Kidney glomerular epithelial cell (primary cell): ENCODE measurements at places on chromosomes 16 and 17.

DNA sequence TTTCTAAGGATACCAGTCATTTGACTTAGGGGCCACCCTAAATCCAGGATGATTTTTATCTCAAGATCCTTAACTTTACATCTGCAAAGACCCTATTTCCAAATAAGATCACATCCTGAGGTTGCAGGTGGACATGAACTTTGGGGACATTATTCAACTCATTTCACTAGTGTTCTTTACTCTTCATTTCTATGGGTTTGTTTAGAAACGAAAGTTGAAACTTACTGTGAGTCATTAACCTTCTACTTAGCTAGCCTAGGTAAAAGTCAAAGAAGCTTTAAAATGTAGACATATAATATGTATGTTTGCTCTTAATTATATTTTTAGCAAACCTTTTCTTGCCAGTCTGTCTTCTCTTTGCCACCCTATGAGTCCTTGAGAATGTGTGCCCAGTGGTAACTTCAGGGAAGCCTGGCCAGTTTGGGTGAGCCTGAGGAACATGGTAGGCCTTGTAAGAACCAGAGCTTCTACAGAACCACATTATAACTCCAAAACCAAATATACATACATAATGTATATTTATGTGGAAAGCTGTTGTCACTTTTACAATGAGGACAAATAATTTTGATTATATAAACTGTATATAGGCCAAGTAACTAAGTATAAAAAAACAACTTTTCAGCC is 38.4 kb downstream of the BPTF start:
- no peak for DNase-seq

- DNase-seq, result no peak
These were observed 13.8 kb upstream of the GSDMA start for GRCh38 chr17:39949028-39949427.

GRCh38 chr16:30122604-30123160 is 338 bp downstream of the MAPK3 start:
- DNase-seq, result no peak

GRCh38 chr16:82633964-82634600 is 7.3 kb downstream of the CDH13 start:
- no peak for DNase-seq

GRCh38 chr16:29310852-29311314 is 95.6 kb downstream of the NPIPB11 start:
- no peak for DNase-seq

DNA sequence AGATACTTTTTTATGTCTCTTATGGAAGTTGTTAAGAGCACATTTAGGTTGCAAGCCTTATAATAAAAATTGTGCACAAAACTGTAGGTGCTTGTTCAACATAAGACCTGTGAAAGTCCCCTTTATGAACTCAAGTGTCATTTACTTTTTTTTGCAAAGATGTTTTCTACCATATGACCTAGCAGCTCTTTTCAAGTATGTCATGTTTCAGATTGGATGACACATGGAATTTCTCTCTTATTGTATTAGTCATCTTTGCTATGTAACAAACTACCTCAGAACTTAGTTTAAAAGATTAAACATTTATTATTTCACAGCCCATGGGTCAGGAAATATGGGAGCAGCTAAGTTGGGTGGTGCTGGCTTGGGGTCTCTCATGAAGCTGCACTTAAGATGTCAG is 57.9 kb downstream of the PHKB start:
- DNase-seq, result no peak

- no peak for DNase-seq
These were observed 17.7 kb downstream of the CDIP1 start for GRCh38 chr16:4520913-4521312.

DNA sequence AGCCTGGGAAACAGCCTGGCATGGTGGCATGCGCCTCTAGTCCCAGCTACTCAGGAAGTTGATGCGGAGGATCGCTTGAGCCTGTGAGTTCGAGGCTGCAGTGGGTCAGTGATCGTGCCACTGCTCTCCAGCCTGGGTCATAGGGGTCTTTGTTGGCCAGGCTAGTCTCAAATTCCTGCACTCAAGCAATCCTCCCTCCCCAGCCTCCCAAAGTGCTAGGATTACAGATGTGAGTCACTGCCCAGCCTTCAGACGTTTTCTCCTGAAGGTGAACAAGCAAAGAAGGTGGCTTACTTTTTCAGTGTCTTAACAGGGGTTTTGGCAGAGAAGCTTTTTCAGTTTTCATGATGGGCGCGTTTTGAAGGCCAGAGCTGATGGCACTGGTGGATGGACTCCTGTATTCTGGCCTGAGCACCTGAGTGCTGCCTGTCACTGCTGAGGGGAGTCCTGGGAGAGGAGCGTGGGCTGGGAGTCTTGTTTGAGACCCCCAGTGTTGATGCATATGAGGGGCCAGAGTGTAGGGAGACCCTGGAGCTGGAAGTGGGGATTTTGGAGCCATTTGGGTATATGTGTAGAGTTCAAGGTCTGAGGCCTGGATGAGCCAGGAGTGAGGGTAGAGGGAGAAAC is 41.4 kb downstream of the FOXK2 start:
- no peak for DNase-seq

DNA sequence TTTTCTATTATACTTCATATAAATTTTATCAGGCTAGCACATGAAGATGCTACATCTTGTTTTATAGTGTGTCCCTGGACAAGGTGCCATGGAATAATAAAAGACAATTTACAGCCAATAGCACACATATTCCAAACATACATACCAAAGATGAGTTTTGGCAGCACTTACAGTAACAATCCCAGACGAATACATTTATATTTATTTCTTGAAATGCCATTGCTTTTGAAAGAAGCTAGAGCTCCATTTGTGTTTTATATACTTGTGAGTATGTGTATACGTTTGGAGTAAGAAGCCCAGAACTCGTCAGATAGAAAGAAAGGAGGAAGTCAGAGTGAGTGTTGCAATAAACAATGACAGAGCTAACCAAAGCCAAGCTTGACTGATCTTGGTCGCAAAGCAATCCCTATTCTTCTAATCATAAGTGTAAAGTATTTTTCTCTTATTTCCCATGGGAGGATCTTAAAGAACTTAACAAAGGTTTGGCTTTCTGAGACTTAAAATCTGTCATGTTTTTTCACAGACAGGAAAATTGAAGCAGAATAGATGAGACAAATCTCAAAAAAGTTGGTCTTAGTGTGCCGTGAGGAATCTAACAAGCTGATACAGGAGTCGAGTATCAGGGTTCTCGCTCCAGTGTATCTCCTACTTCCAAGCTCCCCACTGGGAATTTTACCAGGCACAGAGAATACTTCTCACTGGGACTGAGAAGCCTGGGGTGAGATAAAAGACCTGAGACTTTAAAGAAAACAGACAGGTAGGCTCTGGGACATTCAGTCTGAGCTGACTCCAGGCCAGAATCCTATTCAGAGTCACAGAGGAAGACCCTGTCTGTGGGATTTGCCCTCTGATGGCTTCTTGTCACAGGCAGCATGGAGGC is 175.4 kb downstream of the AATF start:
- no peak for DNase-seq

GRCh38 chr16:1914988-1915387 is 3.2 kb downstream of the HS3ST6 start:
- no peak for DNase-seq

DNA sequence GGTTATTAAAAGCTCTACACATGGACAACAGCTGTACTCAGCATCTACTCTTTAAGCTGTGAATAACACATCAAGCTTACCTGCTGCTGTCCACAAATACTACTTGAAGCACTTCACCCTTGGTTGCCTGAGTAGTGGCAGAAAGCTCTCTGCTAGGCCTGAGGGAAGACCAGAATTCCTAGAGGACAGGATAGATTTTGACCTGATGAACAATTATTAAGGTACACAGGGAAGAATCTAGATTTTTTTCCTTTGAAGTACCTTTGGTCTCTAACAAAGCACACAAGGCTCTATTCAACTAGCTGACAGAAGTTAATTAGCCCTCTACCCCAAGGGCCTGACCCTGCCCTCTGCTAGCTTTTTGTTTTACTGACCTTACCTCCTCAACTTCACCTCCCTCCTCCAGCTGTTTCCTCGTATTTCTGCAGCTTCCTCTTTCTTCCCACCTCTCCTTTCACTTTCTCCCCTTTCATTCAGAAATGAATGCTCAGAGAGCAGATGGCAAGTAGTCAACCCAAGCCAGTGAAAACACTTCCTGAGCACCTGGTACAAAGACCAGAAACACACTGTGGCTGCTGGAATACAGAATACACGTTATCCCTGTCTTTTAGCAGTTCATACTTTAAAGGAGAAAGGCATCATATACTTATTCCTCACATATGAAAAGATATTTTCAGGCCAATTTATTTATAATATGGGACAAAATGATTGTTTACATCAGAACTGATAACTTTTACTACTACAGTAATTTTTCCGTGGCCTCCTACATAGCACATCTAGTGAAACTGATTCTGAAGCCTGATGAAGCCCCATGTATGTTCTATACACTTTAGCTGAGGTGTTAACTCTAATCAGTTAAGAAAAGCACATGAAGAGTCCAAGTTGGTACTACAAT is 5.7 kb upstream of the VEZF1 start:
- no peak for DNase-seq
